ENCODE measurements at places on chromosomes 3 and 15. TPM values are rescaled to one million over a fixed set of nuclear protein-coding genes. Genes with fewer than 3 reads are reported as not detected.

Gene GOLGA6L7
- not detected for total RNA-seq

Gene HEG1
- 11.4 TPM for total RNA-seq

Gene TUSC7
- not detected for total RNA-seq

Gene A4GNT
- total RNA-seq = not detected

Gene LHFPL4
- 2.7 TPM for total RNA-seq

Gene RRP9
- 20.1 TPM for total RNA-seq

Gene IRAK2
- 0.26 TPM for total RNA-seq

Measured in neural progenitor cell (in vitro differentiated cells).